Esophagus mucosa (tissue), 1 donor: ENCODE measurements at places on chromosomes 7 and 10. TPM values are rescaled to one million over a fixed set of nuclear protein-coding genes. Genes with fewer than 3 reads are reported as not detected.
A peak's percentile ranks its signal among the peaks of the same experiment; 100 is the strongest.

GRCh38 chr7:36214608-36215456 is 61.8 kb downstream of the EEPD1 start:
- no peak for ATAC-seq

DNA sequence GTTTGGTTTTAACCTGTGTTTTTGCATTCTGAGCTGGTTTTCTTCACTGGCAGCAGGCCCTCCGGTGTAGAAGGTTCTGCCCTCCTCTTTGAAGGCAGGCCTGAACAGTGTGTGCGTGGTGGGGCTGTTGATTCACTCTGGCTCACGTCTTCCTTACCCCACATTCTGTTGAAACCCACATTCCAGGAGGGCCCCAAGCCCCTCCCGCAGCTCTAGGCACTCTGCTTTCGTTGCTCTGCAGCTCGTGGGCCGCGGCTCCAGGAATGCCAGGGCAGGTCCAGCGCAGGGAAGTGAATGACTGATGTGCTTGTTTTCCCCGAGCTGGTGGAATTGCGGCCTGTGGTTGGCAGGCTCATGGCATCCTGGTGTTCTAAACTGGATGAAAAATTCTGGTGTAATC is 49.0 kb downstream of the HTRA1 start:
- peak; percentile 71 for ATAC-seq

The SPDYE6 gene
- total RNA-seq, result not detected

DNA sequence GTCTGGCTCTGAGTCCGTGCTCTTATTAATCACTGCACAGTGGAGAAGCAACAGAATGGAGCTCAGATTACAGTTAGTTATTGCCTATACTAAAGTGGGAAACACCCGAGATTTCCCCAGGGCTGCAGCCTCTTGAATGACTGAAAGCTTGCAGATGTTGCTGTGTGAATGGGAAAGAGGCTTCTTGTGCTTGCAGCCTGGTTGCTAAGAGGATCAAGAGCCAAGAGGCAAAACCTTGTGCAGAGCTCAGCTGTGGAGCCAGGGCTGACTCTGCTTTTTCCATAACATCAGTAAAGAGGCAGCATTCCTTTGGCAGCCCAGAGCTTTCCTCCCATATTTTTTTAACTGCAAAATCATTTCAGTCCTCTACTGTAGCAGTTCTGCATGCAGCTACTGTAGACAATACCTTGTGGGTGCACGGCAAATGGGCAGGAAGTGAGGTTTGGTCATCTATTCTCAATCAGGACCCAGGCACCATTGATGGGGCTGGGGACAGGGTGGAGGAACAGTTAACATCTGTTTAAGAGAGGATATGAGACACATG is 86.5 kb downstream of the RALA start:
- no peak for ATAC-seq

DNA sequence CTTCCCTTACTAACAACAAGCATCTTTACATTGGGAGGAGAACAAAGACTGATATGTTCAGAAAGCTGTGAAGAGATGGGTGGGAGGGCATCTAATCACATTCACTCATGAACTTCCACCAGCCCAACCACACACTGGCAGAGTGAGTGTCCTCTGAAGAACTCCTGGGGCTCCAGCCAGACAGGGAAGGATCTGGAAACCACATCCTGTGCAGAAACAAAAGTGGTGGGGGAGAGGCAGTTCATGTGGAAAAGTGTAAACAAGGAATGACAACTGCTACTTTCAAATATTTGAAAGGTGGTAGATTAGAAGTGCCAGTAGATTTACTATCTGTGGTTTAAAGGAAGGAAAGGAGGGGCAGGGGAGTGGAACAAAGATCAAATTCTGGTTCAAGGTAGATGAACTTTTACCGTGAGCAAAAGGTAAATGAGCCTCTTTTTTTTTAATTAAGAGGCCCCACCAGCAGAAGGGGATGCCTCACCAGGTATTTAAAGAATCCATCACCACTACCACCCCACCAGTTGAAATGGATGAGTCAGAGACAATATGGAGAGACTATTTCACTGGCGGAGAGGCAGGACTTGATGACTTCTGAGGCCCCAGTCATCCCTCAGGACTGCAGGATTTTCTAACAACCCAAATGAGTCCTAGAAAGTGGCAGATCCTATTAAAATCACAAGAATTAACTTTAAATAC is 34.5 kb downstream of the GOT1 start:
- no peak for ATAC-seq

- ATAC-seq, result no peak
Measured at GRCh38 chr10:100793055-100793454, 47.7 kb downstream of the PAX2 start.

The PPP1R3A gene
- not detected for total RNA-seq

The HYAL4 gene
- total RNA-seq, result not detected

The MSMB gene
- 0.64 TPM for total RNA-seq

DNA sequence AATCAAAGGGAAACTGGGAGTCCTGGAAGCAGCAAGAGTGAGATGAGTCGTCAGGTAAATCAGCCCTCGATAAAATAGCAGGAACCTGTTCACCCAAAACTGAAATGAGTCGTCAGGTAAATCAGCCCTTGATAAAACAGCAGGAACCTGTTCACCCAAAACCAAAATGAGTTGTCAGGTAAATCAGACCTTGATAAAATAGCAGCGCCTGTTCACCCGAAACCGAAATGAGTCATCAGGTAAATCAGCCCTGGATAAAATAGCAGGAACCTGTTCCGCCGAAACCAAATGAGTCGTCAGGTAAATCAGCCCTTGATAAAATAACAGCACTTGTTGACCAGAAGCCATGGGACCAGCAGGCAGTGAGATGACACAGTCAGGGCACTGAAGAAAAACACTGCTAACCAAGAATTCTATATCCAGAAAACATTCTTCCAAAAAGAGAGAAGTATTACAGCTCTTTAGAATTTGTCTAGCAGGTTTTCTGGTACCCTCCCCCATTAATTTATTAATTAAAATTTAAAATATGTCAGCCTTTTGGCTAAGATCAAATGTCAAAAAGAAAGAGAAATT is 3.4 kb upstream of the CYP2E1 start:
- peak; percentile 85 for ATAC-seq

The SUMF2 gene
- total RNA-seq, result 91.7 TPM

The UNCX gene
- total RNA-seq, result not detected

The GNGT1 gene
- 0.08 TPM for total RNA-seq

DNA sequence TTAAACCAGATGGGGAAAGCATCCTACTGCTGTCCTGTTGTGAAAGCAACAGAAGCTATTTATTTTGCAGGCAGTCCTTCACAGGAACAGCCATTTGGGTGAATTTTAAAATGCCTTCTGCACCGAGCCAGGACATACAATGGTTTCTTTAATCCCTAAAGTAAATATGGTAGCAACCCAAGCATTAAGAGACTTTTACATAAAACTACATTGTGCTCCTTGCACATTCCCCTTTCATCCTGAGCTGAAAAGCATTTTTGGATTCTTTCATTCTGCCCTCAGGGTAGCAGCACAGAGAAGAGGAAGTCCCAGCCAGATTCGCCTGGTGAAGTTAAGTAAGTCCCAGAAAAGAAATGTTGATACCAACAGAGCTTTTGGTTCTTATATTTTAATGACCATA is 84.0 kb upstream of the FAM3C start:
- ATAC-seq, result peak; percentile 66

The KMT2E gene
- 29.0 TPM for total RNA-seq

DNA sequence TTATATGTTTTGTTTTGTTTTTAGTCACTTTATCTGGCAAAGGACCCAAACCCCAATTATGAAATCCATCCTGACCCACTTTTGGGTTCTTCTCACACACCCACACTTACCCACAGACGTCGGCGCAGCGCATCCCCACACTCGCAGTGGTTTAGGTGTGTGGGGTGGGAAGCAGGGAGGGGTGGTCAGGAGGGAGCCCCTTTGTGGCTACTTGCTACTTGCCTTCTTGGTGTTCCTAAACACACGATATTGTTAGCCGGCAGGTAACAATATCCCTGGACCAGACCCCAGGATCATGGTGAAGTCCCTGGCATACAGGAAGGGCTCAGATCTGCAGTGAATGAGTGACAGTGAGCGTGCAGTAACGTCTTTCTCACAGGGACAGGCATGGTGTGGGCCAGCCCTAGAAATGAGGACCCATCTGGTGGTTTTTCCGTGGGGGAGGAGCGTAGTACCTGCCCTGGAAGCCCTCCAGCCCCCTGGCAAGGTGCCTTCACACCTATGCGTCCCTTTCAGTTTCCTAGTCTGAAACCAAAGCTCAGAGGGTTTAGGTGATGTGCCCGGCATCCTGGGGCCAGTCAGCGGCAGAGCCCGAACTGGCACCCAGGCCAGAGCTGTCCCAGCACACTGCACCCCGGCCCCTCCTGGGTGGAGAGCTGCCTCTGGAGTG is 4.4 kb downstream of the SPOCK2 start:
- ATAC-seq, result no peak

The OR6V1 gene
- not detected for total RNA-seq

DNA sequence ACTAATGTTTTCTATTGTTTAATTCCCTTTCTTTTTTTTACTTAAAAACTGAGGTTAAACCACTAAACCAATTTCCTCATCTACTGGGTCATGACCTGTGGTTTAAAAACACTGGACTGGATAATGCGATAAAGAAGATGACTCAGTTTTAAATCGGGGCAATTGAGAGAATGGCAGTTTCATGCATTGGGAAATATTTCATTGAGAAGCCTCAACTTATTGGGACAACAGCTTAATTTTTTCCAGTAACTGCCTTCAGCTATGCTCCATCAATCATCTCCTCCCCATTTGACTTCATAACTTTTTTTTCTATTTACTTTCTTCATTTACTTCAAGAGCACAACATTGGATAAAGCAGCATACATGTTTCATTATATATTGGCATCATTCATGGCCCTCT is 61.8 kb upstream of the MET start:
- ATAC-seq, result no peak

DNA sequence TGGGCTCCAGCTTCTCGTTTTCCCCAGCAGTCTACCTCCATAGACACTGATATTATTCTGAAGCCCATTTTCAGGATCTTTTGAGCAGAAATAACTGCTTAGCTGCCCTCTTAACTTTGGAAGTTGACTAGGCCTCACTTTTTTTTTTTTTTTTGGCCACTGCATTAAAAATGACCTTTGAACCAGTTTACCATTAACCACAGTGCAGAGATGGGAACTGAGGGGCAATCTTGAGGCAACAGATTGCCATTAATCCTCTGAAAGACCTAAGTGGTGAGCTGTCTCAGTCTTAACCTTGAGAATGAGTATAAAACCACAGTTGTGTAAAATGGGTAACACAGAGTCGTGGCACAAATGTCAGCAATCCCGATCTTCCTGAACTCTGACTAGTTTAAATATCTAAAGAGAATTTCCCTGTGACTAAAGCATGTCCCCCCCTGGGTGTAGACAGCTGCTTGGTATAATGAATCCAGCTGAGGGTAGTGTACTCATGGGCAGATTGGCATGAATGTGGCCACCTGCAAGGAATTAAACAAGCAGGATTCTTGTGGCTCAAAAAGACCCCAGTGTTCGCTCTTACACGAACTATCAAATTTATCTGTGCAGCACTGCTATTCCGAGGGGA is 46.1 kb upstream of the FMC1 start:
- ATAC-seq, result no peak

- peak; percentile 64 for ATAC-seq
Measured at GRCh38 chr10:97360705-97361536, 26.4 kb upstream of the FRAT2 start.

- no peak for ATAC-seq
Measured at GRCh38 chr7:43034535-43035002, 77.9 kb upstream of the HECW1 start.

- ATAC-seq, result peak; percentile 43
Measured at GRCh38 chr10:132397671-132398565, 918 bp downstream of the PWWP2B start.

DNA sequence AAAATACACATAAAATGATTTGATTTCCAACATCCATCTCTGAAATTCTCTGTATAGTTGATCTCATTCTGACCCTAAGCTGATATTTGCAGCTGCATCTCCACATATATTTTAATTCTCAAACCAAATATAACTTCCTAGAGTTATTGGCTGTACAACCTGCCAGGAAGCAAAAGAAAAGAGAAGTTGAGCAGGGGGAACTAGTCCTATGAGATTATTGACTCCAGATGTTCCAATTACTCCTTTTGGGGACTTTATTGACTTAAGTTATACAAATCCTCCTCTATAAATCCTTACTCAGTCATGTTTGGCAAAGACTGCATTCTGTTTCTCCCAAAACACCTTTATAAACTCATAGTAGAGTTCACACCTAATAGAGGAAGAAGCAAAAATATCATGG is 599.4 kb upstream of the ANKRD30A start:
- no peak for ATAC-seq

GRCh38 chr10:32982293-32982709 is 24.3 kb upstream of the ITGB1 start:
- ATAC-seq, result no peak

GRCh38 chr7:155043756-155044155 is 26.4 kb upstream of the HTR5A start:
- ATAC-seq, result no peak

GRCh38 chr10:3435671-3436070 is 263.1 kb upstream of the PITRM1 start:
- ATAC-seq, result no peak

GRCh38 chr7:135143885-135144668 is 3.8 kb upstream of the TMEM140 start:
- ATAC-seq, result no peak

DNA sequence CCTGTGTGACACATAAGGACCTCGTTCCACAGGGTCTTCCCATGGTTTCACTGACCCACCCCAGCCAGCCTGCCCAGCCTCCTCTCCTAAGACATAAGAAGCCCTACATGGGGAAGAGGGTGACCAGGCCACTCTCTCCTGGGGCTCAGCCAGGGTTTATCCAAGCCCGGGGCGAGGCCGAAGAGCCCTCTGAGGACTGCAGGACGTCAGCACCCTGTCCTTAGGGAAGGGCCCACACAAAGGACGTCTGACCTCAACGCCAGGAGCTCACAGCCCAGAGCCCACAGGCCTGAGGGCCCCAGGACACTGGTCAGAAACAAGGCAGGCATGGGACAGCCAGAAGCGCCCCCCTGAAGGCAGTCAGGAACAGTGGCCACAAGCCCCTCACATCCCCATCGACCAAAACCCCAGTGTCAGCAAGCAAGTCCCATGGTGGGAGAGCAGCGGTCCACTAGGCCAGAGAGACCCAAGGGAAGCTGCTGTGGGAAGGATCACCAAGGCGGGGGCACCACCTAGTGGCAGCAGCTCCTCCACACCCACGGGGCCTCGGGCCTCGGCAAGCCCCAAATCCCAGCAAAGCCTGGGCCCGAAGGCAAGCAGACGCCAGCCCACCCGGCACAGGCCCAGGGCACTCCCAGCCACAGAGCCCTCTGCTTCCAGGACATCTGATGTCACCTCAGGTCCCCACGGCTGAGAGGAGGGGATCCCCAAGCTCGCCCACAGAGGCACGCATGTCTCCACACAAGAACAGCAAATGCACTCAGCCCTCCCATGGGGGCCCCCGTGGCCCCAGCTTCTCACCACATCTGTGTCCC is 23.4 kb downstream of the MAD1L1 start:
- ATAC-seq, result peak; percentile 70

The PLPP4 gene
- total RNA-seq, result not detected

- no peak for ATAC-seq
Measured at GRCh38 chr10:62690703-62691102, 113.8 kb upstream of the ADO start.

GRCh38 chr10:114329634-114330365 is 74.5 kb downstream of the AFAP1L2 start:
- no peak for ATAC-seq
